WTC11 (cell line): ENCODE measurements at places on chromosomes 11 and 22. TPM values are rescaled to one million over a fixed set of nuclear protein-coding genes. Genes with fewer than 3 reads are reported as not detected.

GRCh38 chr11:11977206-11977938, 31.1 kb downstream of the DKK3 start:
- H3K27ac ChIP-seq, result peak overlapping the region; percentile 52; the same call in 1 of the 2 replicates
- H3K27me3 ChIP-seq, result no peaks in the 10 kb centered on the region; the same call in 1 of the 2 replicates
- H3K36me3 ChIP-seq, result peaks cover 3% of the 10 kb centered on the region; the same call in 1 of the 2 replicates
- no peak overlapping the region for H3K4me3 ChIP-seq
- peaks cover 22% of the 10 kb centered on the region for H3K4me1 ChIP-seq
- DNase-seq, result no peak

- H3K27ac ChIP-seq, result no peak overlapping the region
- no peak overlapping the region for H3K4me3 ChIP-seq
- H3K27me3 ChIP-seq, result no peaks in the 10 kb centered on the region
- H3K4me1 ChIP-seq, result peaks cover 15% of the 10 kb centered on the region
These were observed 119.5 kb upstream of the B3GAT1 start for GRCh38 chr11:134531327-134532130.

DNA sequence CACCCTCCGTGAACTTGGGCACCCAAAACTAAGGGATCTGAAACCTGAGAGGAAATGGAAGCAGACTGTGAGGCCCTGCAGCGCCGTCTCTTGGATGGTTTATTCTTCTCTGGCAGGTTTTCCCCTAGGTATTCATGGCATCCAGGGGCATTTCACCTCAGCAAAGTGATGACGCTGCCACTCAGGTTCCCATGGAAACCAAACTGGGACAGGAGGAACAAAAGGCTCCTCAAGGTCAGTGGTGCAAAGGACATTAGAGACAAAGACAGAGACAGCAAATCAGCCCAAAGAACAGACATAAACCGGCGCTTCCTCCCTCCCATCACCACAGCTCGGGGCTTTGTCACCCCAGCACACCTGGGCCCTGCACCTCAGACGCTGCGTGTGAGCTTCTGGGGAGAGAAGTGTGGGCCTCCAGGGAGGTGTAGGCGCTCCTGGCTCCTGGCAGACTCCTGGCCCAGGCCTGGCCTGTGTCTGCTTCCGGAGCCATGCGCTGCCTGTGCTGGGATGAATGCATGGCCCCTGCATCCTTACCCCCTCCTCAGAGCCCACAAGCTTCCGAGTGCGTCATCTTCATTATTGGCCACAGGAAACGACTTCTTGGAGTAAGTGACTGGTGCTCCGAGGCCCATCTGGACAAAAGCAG, 5.9 kb downstream of the TP53AIP1 start:
- H3K4me1 ChIP-seq, result peaks cover 22% of the 10 kb centered on the region
- no peaks in the 10 kb centered on the region for H3K36me3 ChIP-seq
- H3K27ac ChIP-seq, result 0 out of 2 replicates have a peak overlapping the region, but pooled peaks have one; percentile 41
- peaks cover 76% of the 10 kb centered on the region for H3K27me3 ChIP-seq

GRCh38 chr22:26804911-26805539, 147.6 kb downstream of the MIAT start:
- H3K27me3 ChIP-seq, result no peaks in the 10 kb centered on the region
- H3K4me1 ChIP-seq, result peaks cover 18% of the 10 kb centered on the region
- H3K27ac ChIP-seq, result no peak overlapping the region
- H3K36me3 ChIP-seq, result no peaks in the 10 kb centered on the region
- H3K4me3 ChIP-seq, result no peak overlapping the region

DNA sequence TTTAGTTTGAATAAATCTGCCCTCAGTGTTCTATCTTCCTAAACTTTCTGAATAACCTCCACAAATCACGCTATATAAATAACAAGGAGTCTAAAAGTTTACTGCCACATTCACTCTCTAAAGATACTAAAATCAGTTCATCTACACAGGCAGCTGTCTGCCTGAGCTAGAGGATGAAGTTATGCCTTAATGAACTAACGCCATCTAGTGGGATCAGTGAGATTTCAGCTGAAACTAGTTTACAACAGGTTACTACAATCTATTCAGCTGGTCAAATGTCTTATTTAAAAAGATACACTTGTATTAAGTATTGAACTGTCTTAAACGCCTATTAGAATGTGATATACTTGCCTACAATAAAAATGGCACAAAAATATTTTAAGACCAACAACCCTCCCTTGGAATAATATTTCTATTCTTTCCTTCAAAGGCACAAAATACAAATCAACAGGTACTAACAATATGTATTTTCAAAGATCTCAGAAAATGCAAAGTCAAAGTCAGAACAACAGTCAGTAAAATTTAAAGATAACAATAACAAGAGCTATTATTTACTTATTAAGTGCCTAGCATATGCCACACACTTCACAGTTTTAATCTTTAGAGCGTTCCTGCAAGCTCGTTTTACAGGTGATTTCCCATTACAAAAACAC, 84.1 kb downstream of the LARGE2 start:
- no peak overlapping the region for H3K4me3 ChIP-seq
- DNase-seq, result no peak
- no peaks in the 10 kb centered on the region for H3K36me3 ChIP-seq
- peak overlapping the region; percentile 58 for H3K27ac ChIP-seq

GRCh38 chr11:266676-267439, 11.3 kb upstream of the NLRP6 start:
- H3K4me1 ChIP-seq, result peaks cover 28% of the 10 kb centered on the region
- H3K27me3 ChIP-seq, result no peaks in the 10 kb centered on the region; the same call in 1 of the 2 replicates
- H3K4me3 ChIP-seq, result no peak overlapping the region
- no peak overlapping the region for H3K27ac ChIP-seq
- DNase-seq, result no peak

- peak; percentile 56 for DNase-seq
- H3K4me3 ChIP-seq, result peak overlapping the region; percentile 80
- H3K27me3 ChIP-seq, result peaks cover 8% of the 10 kb centered on the region
- H3K27ac ChIP-seq, result peak overlapping the region; percentile 95
These were observed 519 bp downstream of the ARRB1 start for GRCh38 chr11:75350743-75351540.

- H3K36me3 ChIP-seq, result no peaks in the 10 kb centered on the region
- peaks cover 7% of the 10 kb centered on the region for H3K4me1 ChIP-seq
- H3K27ac ChIP-seq, result no peak overlapping the region
- DNase-seq, result no peak
- H3K4me3 ChIP-seq, result no peak overlapping the region
These were observed 177.4 kb downstream of the BUD13 start for GRCh38 chr11:116595305-116595880.

DNA sequence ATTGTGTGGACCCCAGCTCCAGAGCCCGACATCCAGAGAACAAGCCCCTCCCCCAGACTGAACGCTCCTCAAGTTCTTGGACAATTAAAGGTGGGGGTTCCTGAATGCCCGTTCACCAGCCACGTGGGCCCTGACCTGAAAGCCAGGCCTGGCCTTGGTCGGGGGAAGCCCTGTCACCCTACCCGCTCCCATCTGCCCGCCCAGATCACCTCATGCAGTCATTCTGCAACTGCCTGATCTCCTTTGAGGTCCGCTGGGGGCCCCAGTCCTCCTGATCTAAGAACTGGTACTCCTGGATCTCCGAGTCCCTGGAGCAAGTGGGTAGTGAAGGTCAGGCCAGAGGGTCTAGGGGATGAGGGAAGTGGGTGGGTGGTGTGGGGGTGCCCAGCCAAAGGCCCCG, 9.1 kb upstream of the NAALADL1 start:
- no peaks in the 10 kb centered on the region for H3K27me3 ChIP-seq
- peak overlapping the region; percentile 91 for H3K27ac ChIP-seq
- DNase-seq, result no peak
- no peaks in the 10 kb centered on the region for H3K36me3 ChIP-seq
- peaks cover 23% of the 10 kb centered on the region for H3K4me1 ChIP-seq

GRCh38 chr11:63508009-63508408, 2.1 kb downstream of the LGALS12 start:
- H3K4me1 ChIP-seq, result peaks cover 63% of the 10 kb centered on the region
- peak; percentile 68 for DNase-seq
- no peaks in the 10 kb centered on the region; the same call in 1 of the 2 replicates for H3K36me3 ChIP-seq
- peaks cover 6% of the 10 kb centered on the region; the same call in 1 of the 2 replicates for H3K27me3 ChIP-seq
- no peak overlapping the region for H3K4me3 ChIP-seq

DNA sequence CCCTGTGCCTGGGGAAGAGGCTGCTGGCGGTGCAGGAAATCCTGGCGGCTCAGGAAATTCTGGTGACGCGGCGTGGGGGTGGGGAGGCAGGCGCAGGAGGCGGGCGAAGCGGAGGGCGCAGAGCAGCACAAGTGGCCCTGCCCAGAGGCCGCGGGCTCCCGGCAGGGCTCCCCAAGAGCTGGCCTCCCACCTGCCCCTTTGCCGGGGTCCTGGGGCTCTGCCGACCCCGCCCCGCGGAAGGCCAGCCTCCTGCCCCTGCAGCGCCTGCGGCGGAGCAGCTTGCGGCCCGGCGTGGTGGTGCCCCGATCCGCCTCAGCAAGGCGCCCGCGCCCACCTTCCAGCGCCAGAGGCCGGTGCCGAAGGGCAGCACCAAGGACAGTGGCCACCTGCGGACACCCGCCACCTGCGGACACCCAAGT, 100.2 kb upstream of the OR4C13 start:
- peaks cover 50% of the 10 kb centered on the region for H3K36me3 ChIP-seq
- H3K4me3 ChIP-seq, result no peak overlapping the region
- no peaks in the 10 kb centered on the region for H3K4me1 ChIP-seq
- no peak overlapping the region for H3K27ac ChIP-seq

DNA sequence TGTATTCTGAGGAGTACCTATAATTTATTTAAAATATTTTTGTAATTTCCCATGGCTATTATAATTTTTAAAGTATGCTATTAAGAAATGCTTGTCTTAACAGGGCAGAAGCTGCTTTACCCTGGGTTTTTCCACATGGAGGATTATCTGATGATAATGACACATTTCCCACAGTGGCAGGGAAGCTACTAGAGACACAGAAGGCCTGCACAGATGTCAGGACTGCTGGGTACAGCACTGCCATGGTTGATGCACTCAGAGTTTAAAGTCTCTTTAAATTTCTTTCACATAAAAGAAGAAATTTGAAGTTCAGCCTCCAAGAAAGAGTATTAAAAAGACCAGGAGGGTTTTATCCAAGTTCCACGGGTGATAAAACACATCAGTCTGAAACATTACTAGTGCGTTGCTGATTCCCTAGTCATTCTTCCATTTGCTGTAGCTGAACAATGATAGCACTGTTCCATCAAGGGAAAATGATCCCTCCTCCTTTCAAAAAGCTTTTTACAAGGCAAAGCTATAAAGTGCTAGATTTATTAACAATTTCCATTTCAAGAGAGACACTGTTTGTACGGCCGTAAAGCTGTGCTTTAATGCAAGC, 363.0 kb downstream of the CNTN5 start:
- no peaks in the 10 kb centered on the region for H3K4me1 ChIP-seq
- H3K4me3 ChIP-seq, result no peak overlapping the region
- no peaks in the 10 kb centered on the region for H3K36me3 ChIP-seq

DNA sequence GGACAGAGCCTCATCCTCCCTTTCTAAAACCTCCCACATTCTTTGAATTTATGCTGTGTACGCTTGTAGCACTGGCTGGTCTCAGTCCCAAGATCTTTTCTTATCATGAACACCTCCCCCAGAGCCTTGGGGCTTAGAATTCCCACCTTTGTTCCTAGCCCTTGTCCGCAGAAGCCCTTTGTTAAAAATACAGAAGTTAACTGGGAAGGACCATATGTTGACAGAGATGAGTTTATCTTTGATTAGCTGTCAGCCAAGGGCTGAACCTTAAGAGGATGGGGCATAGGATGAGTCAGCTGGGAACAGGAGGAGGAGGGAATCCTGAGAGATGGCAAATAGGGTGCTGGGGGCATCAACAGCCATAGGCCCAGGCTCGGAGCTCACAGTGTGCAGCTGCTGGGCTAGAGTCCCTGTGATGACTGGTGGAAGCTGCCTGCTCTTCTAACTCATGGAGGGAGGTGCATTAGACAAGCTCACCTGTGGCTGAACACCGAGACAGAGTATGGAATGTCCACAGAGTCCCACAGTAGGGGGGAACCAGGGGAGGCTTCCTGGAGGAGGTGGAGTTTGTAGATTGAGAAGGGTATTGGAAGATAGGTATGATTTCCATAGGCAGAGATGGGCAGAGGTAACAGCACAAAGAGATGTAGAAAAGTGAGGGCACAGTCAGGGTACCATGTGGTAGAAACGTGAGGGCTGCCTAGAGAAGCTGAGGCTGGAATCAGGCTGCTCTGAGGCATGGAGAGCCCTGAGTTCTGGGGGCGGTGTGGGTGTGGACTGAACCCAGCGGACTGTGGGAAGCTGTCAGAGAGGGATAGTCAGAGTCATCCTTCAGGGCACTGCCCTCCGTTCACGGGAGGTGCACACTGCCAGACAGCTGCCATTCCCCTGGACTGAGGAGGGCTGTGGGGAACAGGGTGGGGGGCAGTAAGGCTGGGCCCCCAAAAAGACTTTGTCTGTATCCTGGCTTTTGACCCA, 9.9 kb downstream of the MICAL2 start:
- no peak overlapping the region for H3K27ac ChIP-seq
- H3K27me3 ChIP-seq, result peaks cover 8% of the 10 kb centered on the region; the same call in 1 of the 2 replicates
- no peaks in the 10 kb centered on the region for H3K36me3 ChIP-seq
- DNase-seq, result no peak
- no peak overlapping the region for H3K4me3 ChIP-seq

DNA sequence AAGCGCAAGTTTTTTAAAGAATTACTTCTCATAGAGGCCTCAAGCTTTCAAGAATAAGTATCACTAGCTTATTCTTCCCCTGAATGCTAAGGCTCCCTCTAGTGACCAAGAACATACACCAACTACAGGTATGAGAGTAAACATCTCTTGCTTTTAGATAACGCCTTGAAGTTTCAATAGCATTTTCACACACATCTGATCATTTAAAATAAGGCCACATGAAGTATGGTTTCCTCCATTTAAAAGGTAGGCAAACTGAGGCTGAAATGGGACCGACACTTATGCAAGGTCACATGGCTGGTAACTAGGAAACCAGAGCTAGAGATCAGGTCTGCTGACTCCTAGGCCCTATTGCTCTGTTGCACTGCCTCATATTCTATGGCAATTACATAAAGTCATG, 66.5 kb downstream of the CCDC34 start:
- H3K27ac ChIP-seq, result no peak overlapping the region
- no peak for DNase-seq
- H3K36me3 ChIP-seq, result peaks cover 14% of the 10 kb centered on the region
- H3K4me3 ChIP-seq, result no peak overlapping the region

- no peak for DNase-seq
- H3K4me1 ChIP-seq, result no peaks in the 10 kb centered on the region
- H3K27ac ChIP-seq, result no peak overlapping the region
- H3K36me3 ChIP-seq, result peaks cover 33% of the 10 kb centered on the region
- H3K27me3 ChIP-seq, result peaks cover 4% of the 10 kb centered on the region
These were observed 46.6 kb downstream of the MTMR2 start for GRCh38 chr11:95877291-95877690.

- peaks cover 5% of the 10 kb centered on the region; the same call in 1 of the 2 replicates for H3K4me1 ChIP-seq
- no peak for DNase-seq
- no peaks in the 10 kb centered on the region for H3K27me3 ChIP-seq
- H3K4me3 ChIP-seq, result no peak overlapping the region
- H3K36me3 ChIP-seq, result peaks cover 10% of the 10 kb centered on the region
These were observed 220.7 kb downstream of the TENM4 start for GRCh38 chr11:79220171-79220570.

GRCh38 chr11:106456647-106457046, 379.2 kb downstream of the AASDHPPT start:
- H3K27me3 ChIP-seq, result no peaks in the 10 kb centered on the region
- no peak overlapping the region for H3K4me3 ChIP-seq
- no peak for DNase-seq
- peaks cover 13% of the 10 kb centered on the region for H3K4me1 ChIP-seq
- no peak overlapping the region for H3K27ac ChIP-seq

- H3K36me3 ChIP-seq, result no peaks in the 10 kb centered on the region
- no peak overlapping the region for H3K27ac ChIP-seq
- DNase-seq, result no peak
- H3K4me1 ChIP-seq, result peaks cover 13% of the 10 kb centered on the region
These were observed 14.8 kb upstream of the LMO2 start for GRCh38 chr11:33906484-33907186.

Gene TRIM64C
- total RNA-seq, result not detected in 3 replicates

Gene RCOR2
- 77.4 to 98.3 TPM (median 92.0 TPM) in 3 replicates for total RNA-seq

Gene RIMBP3C
- 0.21 to 0.44 TPM in 2 of 3 replicates, not detected in the other for total RNA-seq

Gene FBLN1
- 183 to 219 TPM (median 217 TPM) in 3 replicates for total RNA-seq

Gene SC5D
- total RNA-seq, result 78.6 to 81.9 TPM (median 79.2 TPM) in 3 replicates

Gene SCUBE1
- total RNA-seq, result 6.9 to 9.6 TPM (median 7.8 TPM) in 3 replicates

Gene ANGPTL5
- total RNA-seq, result not detected in 3 replicates
